Astrocyte of the hippocampus (primary cell): ENCODE measurements at places on chromosomes 7 and 10.

DNA sequence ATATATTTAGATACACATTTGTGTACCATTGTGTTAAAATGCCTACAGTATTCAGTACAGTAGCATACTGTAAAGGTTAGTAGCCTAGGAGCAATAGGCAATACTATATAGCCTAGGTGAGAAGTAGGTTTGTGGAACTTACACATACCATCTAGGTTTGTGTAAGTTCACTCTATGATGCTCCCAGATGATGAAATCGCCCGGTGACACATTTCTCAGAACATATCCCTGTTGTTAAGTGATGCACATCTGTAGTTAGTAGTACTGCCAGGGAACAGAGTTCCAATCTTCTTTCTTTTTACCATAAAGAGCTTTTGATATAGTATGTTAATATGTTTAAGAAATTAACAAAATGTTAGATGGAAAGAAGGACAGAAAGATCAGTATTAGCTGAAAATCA is 138.2 kb downstream of the SNX13 start:
- DNase-seq = no peak

DNA sequence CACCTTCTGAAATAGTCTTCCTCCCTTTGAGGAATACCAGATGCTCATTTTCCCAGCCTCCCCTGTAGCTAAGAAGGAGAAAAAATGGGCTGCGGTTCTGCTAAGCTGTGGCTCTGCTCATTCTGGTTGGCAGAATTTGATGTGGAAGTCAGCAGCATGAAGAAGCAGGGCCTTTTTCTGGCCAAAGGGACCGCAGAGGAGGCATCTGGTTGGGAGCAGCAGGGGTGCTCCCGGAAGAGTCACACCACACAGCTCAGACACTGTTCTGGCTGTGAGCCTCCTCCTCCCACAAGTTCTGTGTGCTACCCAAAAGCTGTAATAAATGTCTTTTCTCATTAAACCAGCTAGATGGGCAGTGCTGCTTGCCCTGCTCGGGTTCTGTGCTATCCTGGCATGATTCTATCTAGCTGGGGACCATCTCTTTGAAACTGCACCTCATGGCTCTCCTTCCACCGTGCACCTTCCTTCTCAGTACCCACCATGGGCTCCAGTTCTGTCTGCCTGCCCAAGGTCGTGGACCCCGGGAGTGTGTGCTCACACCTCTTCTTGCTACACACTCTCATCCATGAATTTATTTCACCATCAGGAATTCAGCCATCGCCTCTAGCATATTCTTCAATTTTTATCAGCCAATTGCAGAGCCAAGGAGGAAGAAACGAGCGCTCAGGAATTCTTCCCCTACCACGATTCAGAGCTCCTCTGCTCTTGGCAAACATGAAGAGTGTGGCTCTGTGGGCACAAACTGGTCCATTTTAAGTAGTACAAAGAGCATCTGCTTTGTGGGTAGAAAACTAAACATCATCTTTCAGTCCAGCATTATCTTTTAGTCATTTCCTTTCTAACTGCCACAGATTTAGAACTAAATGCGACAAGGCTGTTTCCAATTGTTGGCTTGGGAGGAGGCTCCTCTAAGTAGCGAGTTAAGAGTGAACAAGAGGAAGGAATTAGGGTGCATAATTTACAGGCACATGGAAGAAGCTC is 76.9 kb downstream of the FAM171A1 start:
- DNase-seq = peak; percentile 25

GRCh38 chr7:77386165-77386822 is 29.9 kb downstream of the GSAP start:
- DNase-seq = no peak

DNA sequence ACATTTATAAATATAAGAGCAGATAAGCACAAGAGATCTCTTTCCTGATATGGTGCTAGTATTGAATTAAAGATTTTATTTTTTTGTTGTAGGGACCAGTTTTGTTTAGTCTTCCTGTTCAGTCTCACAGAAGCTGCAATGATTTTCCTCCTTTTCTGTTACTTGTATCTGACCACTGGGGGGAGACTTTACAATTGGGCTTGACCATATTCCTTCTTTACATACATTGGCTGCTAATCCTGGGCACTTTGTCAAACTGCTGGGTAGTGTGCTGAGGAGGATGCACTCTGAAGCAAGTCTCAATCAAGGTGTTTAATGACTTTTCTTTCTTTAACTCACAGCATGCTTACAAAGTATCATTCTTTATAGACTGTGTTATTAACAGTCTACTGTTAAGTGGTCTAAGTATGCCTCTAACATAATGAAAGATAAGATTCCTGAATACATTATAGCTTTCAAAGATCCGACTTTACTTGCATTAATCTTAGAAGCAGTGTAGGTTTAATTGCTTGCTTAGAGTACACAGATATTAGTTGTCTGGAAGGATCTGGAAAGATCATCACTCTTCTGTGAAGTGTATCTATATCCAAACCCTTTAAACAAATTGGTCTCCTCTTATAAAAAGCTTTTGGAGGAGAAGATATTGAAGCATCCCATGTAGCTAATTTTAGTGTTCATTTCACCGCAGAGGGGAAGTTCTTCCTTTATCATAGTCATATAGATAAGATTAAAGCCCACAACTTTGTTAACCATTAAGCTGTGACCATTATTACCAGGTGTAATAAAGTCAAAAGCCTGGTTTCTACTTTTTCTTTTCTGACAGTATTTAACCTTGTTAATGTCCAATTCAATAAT is 3.1 kb downstream of the PALS2 start:
- peak; percentile 78 for DNase-seq

DNA sequence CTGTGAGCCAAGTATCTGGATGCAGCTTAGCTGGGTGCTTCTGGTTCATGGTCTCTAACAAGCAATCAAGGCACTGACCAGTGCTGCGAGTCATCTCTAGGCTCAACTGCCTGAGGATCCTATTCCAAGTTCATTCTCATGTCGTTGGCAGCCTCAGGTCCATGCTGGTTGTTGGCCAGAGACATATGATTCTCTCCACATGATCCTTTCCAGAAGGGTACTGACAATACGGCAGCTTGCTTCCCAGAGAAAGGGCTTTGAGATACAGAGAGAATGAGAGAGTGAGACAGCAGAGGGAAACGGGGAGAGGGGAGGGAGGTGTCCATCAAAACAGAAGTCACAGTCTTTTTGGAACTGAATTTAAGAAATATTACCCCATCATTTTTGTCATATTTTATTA is 405.6 kb downstream of the XPNPEP1 start:
- DNase-seq = no peak

DNA sequence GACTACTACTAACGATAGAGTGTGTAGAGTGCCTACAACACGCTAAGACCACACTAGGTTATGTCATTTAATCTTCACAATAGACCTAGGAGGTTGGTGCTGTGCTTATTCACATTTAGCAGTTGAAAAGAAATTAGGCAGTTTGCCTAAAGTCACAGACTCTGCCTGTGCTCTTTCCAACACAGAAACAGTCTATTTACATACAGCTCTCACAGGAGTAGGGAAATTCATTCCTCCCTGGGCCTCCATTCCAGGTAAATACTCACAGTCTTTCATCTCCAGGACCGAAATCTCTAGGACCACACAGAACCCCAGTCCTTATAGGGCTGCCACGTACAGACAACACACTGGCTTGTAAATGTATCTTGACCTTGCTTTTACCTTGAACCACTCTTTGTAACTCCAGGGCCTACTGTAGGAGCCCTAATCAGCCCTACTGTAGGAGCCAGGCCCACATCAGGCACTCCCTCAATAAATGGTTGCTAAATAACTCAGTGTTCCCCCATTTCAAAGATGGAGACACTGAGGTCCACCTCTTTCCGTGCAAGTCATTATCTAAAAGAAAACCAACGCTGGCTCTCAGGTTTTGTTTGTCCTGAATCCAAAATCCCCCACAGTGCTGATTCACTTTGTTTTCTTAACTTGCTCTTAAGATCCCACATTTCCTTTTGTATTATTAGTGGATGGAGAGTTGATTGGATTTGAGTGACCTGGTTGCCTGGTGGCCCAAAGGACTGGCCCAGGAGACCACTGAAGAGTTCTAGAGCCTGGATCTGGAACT is 146.9 kb downstream of the KCNMA1 start:
- peak; percentile 64 for DNase-seq

GRCh38 chr10:50431791-50432190 is 180.5 kb upstream of the ASAH2 start:
- peak; percentile 55 for DNase-seq

GRCh38 chr10:13047529-13048206 is 46.2 kb upstream of the CCDC3 start:
- no peak for DNase-seq

DNA sequence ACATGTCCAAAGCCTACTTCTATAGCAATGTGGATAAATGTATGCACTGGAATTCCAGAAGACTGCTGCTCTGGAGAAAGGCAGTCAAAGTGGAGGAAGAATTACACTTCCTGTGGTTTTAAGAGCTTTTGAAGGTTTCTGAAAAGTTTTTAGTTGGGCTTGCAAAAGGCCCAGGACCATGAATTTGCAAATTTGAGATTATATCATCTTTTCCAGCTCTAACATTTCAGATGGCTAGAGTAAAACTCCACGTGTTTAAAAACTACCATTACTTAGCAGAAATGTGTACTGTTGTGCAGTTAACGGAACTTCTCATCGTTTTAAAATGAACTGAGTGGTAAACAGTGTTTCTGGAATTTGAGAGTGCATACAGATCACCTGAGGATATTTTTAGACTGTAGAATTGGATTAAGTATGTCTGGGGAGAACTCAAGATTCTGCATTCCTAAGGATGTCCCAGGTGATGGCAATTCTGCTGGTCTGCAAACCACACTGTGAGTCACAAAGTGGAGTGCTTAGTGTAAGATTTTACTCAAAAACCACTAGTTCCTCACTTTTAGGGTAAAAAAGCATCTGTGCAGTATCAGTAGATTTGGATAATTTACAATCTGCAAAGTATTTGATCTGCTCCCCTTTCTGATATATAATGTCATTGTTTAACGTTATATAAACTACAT is 32.9 kb upstream of the CCDC71L start:
- DNase-seq = peak; percentile 46

DNA sequence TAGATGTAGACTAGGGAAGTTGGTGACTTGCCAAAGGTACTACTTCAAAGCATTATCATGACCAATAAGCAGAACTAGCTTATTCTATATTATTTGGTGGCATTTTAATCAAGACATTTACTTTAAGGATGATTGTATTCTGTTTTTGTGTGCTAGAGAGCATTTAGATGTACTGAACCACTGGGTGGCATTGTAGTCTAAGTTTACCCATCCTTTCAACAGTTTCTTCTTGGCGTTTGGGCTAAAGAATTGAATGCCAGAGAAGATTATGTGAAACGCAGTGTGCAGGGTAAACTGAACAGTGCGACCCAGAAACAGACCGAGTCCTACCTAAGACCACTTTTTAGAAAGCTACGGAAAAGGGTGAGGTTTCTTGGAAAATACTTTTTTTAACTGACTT is 26.8 kb downstream of the PRPF18 start:
- DNase-seq = peak; percentile 73

- DNase-seq = peak; percentile 23
Measured at GRCh38 chr7:1810961-1811849, 141.1 kb downstream of the ELFN1 start.

- no peak for DNase-seq
Measured at GRCh38 chr10:15251791-15252380, 83.4 kb upstream of the NMT2 start.

GRCh38 chr7:109901926-109902325 is 1189.0 kb upstream of the LRRN3 start:
- peak; percentile 31 for DNase-seq

- no peak for DNase-seq
Measured at GRCh38 chr10:125128397-125129075, 31.8 kb downstream of the CTBP2 start.

GRCh38 chr7:35728412-35729060 is 33.6 kb upstream of the HERPUD2 start:
- no peak for DNase-seq

DNA sequence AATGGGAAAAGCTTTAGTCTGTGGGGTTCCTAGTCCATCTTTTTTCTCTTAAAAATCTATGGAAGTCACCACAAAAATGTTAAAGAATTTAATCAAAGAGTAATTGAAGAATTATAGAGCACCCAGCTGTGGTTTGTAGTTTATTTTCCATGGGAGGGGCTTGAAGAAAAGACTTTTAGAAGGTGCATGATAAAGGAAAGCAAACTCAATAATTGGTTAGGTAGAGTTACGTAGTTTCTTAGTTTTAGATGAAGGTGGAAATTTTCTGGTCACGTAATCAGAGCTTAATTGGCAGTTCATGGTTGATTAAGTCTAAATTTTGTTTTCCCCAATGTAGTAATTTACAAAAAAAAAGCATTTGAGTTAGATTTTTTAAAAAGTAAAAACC is 724 bp downstream of the ZNF107 start:
- no peak for DNase-seq

DNA sequence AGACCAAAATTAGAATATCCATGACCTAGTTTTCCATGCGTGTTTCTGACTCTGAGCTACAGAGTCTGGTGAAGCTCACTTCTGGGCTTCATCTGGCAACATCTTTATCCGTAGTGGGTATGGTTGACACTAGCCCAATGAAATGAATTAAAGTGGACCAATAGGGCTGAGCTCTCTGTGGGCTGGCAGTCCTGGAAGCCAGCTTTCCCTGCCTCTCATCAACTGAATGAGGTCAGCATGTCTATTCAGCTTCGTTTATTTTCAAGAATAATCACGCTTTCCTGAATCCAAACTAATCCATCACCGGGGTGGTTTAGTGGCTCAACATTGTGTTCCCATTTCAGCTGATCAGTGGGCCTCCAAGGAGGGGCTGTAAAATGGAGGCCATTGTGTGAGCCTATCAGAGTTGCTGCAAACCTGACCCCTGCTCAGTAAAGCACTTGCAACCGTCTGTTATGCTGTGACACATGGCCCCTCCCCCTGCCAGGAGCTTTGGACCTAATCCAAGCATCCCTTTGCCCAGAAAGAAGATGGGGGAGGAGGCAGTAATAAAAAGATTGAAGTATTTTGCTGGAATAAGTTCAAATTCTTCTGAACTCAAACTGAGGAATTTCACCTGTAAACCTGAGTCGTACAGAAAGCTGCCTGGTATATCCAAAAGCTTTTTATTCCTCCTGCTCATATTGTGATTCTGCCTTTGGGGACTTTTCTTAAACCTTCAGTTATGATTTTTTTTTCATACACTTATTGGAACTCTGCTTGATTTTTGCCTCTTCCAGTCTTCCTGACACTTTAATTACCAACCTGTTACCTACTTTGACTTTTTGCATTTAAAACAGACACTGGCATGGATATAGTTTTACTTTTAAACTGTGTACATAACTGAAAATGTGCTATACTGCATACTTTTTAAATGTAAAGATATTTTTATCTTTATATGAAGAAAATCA is 35.5 kb downstream of the CAV1 start:
- no peak for DNase-seq

DNA sequence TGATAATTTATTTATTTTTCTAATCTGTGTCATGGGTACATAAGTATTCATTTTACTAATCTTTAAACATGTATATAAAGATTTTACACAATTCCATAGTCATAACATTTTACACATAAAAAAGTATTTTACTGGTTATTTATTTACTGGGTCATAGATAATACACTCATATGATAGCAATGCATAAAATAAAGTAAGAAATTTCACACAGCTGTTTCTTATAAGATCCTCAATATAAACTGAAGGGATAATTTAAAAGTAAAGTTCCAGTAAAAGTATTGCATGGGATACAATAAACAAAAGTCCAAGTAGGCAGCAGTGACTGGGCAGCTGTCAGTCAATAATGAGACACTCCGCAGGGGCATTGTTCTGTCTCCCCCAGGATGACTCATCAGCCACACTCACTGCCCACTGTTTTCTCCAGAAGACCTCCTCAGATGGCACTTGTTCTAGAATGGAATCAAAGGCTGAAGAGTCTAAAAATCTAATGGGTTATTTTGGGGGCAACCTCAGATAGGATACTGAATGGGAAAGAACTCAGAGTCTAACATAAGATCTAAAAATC is 32.7 kb downstream of the DPY19L1 start:
- peak; percentile 53 for DNase-seq

- DNase-seq = no peak
Measured at GRCh38 chr10:20616918-20617810, 279.9 kb downstream of the NEBL start.
